ENCODE measurements at places on chromosomes 1 and 21.

- no peak for DNase-seq
Measured at GRCh38 chr21:45278156-45278911, 9.4 kb downstream of the POFUT2 start.

DNA sequence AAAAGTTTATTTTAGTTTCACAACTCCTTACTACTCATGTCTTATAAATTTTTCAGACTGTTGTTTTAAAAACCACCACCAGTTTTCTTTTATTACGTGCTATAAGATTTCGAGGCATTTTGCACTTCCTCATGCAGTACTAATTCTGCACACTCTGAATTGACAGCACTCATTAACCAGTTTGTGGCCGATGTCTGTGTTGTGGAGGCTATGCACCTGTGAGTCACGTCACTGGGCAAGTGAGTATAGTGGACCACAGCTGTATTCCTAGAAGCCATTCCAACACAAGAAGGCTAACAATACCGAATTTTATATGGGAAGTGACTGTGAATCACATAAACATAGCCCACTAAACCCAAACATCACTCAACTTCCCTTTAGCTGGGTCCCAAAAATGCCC, 21.0 kb upstream of the SPATA6 start:
- DNase-seq: no peak

DNA sequence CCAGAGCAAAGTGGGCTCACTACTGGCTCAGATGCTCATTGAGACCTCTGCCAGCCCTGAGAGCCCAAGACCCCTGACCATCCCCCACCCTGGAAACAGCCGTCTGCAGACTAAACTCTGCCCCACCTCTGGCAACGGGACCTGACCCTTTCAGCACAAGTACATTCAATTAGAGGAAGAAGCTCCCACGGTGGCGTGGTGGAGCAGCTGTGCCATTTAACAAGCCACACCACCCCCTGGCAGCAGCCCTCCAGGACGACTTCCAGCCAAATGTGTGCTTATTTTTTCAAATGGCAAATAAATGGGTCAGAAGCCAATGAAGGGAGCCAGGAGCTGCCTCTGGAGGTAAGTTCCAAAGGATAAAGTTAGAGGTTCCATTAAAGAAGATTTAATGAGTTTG, 226.7 kb downstream of the NPHP4 start:
- no peak for DNase-seq

DNA sequence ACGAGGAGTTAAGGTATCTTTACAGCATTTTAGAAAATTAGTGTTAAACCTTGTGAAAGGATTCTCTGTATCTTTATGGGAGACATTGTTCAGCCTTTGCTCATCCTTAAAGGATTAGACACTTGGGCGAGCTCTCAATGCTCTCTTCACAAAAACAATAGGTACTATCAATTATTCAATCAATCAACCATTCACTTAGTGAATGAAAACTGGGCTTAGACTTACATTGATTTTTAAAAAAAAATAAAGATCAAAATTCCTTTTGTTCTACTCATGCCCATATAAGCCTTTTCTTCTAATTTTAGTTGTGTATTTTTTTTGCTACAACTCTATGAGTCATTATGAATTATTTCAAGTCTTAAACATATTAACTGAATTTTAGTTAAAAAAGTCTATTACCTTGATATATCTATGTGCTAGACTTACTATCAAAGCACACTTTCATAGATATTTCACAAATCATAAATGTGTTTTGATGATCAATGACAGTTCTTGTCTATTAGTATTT, 181.2 kb downstream of the DPYD start:
- DNase-seq: no peak

DNA sequence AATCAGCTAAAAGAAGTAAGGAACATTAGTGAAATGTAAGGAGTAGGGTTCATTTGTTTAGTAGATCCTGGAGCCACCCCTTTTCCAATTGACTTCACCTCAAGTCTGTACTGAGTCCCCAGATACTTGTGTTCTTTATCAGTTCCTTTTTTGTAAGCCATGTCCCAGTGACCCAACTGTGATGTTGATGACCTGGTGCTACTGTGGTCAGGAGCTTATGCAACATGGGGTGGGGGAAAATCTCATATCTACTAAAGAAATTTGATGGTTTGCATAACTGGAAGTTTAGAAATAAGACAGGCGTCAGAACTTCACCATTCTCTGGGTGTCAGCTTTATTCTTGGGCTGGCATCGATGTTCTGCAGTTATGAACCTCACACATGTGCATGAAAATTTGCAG, 120.5 kb downstream of the LRRC7 start:
- DNase-seq: no peak
